ENCODE measurements at places on chromosomes 4 and X.

DNA sequence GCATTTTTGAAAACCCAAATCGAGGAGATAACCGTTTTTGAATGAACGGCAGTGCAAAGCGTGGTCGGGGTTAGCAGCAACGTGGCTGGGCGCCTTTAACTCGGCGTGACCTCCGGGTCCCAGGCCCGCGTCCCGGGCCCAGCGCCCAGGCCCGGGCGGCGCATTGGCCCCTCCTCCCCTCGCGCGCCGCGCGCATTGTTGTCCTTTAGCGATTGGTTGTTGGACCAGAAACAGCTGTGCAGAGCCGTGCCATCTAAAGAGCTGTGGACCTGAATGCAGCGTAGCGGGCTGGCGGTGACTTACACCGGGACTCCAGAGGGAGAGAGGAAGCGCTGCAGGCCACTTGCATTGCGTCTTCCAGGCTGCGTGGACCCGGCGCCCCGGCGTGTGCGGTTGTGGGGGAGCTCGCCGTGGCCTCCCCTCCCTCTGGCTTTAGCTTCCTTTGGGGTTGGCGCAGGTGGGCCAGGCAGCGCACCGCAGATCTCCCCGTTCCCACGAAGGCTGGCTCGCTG lies at the start of gene STOX2:
Gene STOX2, plus strand, starts transcription at position 227 of the 512 bp plus-strand sequence. CDS start 1,484 bp downstream, outside the sequence.
- DNase-seq, result no peak

DNA sequence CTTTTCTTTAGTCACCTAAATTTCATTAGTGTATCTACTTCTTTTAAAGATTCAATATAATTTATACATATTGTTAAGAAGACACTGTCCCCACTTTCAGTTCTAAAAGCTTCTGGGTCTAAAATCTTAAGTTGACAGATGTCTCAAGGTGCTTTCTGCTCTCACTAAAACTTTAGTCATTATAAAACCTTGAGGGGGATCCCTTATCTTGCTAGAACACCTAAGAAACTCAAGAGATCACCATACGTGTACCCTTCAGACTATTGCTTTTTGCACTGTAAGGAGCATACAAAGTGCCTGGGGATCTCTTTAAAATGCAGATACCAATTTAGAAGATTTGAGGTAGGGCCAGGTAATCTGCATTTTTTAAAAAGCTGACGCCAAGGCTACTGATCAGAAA lies 30.1 kb downstream of the CYBB start:
- DNase-seq, result no peak

- no peak for DNase-seq
These were observed 63.1 kb upstream of the NDP start for GRCh38 chrX:44036336-44036735.

DNA sequence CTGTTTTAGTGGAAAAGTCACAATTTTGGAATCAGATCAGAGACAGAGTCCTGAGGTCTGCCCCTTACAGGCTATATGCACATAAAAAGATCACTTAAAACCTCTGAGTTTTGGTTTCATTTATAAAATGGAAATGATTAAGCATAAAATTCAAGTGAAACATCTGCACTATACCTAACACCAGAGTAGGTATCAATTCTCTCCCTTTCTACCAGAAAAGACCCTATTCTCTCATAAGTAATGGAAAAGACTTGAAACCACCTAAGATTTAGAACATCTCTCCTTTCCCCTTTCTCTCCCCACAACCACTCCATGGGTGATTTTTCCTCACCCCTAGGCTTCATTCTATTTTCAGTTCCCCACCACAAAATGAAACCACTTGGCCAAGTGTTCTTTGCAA lies 907 bp downstream of the LHFPL1 start:
- no peak for DNase-seq

DNA sequence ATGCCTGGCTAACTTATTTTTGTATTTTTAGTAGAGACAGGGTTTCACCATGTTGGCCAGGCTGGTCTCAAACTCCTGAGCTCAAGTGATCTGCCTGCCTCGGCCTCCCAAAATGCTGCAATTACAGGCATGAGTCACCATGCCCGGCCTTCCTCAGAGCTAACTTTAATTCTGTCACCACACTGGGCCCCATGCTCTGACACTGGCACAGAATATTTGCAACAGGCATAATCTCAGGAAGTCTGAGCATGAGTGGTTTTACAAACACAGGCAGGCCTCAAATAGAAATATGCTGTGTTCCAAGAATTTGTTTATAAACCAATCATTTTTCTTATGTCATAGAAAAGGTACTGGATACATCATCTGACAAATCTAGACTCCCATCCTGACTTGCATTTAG lies 32.7 kb upstream of the FAM9C start:
- DNase-seq, result no peak

GRCh38 chrX:24410514-24411189 lies 50.2 kb downstream of the SUPT20HL1 start:
- DNase-seq, result no peak

DNA sequence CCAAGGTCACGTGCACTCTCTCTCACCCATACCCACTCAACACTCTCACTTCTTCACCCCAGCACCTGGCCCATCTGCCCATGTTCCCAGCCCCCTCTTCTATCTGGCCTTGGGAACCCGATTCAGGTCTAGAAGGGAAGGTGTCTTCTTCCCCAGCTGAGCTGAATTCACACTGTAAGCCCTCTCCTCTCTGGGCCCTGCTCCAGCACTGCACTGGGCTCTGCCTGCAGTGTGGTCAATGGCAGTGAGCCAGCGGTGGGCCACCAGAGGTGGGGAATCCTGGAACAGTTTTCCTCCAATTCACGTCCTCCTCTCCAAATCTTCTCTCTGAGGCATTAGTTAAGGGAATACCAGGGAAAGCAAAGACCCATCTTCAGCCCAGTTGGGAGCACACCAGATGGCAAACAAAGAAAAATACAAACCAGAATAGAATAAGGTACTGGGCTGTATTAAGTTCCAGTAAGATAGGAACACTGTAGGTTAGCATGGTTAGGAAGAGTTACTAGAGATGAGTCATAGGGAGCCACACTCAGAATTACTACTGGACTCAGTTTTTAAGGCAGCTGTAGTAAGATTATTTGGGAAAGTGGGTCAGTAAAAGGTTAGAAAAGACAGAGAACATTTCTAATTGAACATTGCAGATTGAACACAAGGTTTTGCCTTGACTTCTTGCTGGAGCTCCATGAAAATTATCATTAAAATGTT lies 5.0 kb downstream of the AWAT2 start:
- DNase-seq, result peak; percentile 75

GRCh38 chrX:21943460-21944135 lies 3.1 kb downstream of the SMS start:
- DNase-seq, result no peak

DNA sequence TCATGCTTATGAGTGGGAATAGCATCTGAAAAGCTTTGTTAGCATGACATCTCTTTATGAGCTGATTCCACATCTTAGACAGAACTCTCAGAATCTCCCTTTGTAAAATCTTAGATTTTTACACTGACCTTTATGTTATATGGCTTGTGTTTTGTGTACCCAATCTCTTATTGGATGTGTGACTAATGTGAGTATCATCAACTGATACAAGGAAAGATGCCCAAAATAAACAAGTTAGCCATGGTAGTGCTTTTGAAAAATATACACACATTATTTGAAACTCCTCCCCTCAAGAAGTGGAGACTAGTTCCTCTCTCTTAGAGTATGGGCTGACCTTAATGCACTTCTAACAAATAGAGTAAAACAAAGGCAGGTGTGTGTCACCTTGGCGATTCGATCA lies 160.1 kb upstream of the NRK start:
- DNase-seq, result no peak

- no peak for DNase-seq
These were observed 58.0 kb downstream of the RHOH start for GRCh38 chr4:40254608-40255392.

DNA sequence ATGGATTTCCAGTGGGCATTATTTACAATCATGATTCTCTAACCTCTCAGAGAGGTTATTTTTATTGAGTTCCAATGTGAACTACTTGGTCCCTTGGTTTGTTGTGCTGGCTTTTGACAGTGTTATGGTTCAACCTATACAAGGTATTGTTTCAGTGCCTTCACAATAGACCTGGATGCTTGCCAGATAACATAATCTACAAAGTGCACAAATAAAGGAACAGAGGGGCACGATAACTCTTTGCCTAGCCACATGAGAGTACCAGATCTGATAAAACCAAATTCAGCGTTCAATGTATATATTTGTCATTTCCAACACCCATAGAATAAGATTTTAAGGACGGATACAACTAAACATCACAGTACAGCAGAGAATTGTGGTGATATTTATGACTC lies 120.8 kb downstream of the RASL11B start:
- no peak for DNase-seq

- DNase-seq, result no peak
These were observed 314.8 kb downstream of the IQCM start for GRCh38 chr4:149500806-149501205.

DNA sequence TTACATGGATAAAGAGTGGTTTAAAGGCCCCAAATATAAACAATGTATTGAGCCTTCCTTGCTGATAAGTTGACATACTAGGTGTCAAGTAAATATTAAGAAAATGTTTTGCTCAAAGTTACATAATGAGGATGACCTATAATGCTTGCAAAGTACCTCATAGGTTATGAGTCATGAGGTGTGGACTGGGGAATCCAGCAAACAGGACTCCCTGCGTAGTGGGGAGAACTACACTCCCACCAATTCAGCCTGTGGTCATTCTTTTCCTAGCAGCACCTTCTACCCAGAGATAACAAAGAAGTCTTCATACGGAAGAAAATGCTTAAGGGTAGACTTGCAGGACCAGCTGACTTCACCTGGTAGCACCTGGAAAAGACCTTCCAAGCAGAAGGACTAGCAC lies 418.9 kb upstream of the CPEB2 start:
- DNase-seq, result no peak

- DNase-seq, result no peak
These were observed 52.7 kb downstream of the STARD8 start for GRCh38 chrX:68699960-68700746.

DNA sequence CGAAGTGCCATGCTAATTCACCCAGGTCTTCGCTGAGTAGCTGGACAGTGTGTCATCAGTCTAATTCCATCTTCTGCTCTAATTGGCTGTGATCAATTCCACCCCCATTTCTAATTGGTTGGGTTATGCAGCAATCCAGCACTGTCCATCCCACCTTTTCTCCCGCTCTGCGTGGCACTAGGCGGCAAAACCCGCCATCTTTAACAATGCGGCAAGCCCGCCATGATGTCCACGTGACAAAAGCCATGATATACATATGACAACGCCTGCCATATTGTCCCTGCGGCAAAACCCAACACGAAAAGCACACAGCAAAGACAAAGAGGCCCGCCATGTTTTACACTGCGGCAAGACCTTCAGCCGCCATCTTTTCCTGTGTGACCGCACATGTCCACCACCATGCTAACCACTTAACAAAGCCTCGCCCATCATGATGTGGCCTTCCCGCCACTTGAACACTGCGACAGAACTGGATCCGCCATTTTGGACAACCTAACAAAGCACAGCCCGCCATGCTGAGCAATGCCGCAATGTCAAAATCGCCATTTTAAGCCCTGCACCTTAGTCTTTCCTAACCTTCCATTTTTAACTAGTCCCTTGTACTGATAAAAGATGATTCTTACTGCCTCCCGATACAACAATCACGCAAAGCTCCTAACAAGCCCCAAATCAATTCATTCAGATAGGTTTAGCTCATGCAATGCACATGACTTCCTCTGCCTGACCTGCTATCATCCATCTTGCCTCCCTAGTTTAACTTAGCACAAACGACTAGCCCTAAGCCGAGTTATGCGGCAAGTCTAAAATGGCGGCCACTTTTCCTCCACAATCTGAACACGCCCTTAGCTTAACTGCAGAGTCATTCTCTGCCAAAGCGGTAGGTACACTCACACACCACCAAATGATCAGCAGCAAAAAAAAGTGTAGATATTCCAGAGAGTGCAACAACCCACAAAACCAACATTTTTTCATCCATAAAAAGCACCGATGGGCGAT lies 288.3 kb downstream of the CHIC1 start:
- DNase-seq, result no peak

DNA sequence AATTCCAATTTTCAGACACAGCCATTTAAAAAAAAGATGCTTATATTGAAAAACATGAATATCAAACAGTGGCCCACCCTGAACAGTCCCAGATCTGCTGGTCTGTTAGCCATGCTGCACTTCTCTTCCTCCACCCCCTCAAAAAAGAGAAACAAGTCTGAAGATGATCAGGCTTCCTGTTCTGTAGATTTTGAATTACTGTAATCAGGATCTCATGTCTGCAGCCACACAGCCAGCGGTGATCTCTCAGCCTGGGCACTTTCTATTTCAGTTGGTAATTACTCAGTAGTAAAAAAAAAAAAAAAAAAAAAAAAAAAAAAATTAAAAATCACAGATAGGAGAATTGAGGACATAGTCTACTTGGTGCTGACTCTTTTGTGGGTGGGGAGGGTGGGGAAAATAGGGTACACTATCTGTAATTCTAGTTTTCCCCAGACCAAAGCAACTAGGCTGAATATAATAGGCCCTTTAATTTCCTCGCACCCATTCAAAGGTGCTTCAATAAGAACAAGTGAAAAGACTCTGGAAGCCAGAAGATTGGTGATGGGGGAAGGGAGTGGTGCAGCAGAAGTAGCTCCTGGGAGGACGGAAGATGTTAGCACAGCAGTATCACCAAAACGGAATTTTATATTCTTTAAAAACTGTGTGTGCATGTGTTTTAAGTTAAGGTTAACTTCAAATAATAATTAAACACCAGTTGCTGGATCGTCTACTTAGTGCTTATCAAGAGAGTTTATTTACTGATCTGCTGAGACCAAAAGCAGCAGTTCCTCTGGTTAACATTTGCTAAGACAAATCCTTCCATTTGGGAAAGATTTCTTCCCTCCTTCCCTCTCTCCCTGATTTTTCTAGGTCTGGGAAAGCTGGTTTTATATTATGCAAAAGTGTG lies 47.0 kb downstream of the SPRY1 start:
- no peak for DNase-seq

DNA sequence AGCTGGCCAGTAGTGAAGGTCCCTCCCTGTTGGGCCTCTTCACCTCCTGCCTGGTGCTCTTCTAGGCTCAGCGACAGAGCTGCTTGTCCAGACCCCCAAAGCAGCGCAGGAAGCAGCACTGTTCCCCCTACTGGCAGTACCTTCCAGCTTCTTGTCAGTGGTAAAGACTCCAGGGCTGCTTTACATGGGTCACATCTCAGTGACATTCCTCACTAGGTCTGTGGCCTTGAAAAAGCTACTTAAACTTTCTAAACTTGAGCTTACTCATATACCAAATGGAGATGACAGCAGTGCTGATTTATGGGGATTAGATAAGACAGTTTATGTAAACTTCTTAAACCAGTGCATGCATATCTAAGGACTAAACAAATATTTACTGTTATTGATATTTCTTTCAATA lies 117.3 kb downstream of the FAT4 start:
- DNase-seq, result no peak

Data from osteocyte (in vitro differentiated cells).